EL (cell line): ENCODE measurements at places on chromosomes 16 and 17.

- DNase-seq = no peak
These were observed 42.7 kb downstream of the IST1 start for GRCh38 chr16:71937868-71938510.

GRCh38 chr17:47995241-47995935, 24.5 kb downstream of the CDK5RAP3 start:
- no peak for DNase-seq

DNA sequence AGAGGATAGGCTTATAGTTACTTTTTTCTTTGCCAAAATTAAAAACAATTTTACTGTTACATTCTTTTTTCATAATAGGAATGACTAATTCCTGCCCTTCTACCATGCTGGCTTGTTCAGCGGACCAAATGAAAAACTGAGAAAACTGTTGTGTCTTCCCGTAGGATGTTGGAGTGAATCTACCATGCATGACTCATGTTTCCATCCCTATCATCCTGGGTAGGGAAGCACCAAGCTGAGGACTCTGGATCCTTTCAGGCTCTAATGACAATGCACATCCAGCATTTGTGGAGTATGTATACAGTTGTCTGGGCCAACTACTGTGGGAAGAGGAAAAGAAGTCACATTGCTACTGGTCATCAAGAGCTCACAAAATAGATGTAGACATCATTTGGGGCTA, 41.1 kb upstream of the DHX8 start:
- peak; percentile 50 for DNase-seq

- no peak for DNase-seq
These were observed 24.7 kb downstream of the CALB2 start for GRCh38 chr16:71383054-71383773.

- peak; percentile 19 for DNase-seq
These were observed 31.0 kb downstream of the PMM2 start for GRCh38 chr16:8828541-8829165.
